ENCODE measurements at places on chromosomes 7 and 10.

DNA sequence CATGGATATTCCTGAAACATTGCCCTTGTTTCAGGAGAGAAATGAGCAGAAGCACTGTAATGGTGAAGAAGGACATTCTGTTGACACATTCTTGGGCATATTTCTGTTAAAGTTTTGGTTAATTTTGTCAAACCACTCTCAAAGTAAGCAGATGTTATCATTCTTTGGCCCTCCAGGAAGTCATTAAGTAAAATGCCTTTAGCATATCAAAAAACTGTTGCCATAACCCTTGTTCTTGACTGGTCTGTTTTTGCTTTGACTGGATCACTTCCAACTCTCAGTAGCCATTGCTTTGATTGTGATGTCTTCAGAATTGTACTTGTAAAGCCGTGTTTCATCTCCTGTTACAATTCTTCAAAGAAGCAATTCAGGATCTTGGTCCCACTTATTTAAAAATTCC is 404.3 kb upstream of the LRRTM3 start:
- no peak for DNase-seq

- DNase-seq: no peak
These were observed 80.7 kb downstream of the UBE2H start for GRCh38 chr7:129872054-129872453.

DNA sequence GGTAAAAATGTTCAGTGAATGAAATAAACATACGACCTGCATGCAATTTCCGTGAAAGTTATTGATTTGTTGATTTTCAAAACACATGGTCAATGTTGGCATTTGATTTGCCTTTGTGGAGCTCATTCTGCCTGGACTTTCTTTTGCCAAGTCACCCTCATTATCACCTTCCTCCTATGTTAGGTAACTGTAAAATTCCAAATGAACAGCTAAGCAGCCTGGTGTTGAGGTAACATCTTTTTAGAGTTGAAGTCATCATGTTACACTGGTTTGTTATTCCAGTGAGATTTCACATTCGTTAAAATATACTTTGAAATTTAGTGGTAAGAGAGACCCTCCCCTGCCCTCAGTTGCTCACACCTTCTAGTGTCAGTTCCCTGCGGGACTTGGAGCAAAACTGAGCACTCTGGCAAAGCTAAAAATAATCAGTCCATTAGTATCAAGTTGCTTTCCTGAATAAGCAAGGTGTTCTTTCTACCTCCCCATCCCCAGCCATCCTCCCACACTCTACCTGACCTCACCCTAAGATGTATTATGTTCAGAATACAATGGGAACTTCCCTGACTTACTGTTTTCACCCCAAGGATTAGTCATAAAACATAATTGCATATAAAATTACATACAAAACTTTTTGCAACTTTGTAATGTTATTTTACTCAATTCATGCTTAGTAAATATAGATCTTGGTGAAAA is 283.3 kb upstream of the SEMA3A start:
- DNase-seq: no peak

DNA sequence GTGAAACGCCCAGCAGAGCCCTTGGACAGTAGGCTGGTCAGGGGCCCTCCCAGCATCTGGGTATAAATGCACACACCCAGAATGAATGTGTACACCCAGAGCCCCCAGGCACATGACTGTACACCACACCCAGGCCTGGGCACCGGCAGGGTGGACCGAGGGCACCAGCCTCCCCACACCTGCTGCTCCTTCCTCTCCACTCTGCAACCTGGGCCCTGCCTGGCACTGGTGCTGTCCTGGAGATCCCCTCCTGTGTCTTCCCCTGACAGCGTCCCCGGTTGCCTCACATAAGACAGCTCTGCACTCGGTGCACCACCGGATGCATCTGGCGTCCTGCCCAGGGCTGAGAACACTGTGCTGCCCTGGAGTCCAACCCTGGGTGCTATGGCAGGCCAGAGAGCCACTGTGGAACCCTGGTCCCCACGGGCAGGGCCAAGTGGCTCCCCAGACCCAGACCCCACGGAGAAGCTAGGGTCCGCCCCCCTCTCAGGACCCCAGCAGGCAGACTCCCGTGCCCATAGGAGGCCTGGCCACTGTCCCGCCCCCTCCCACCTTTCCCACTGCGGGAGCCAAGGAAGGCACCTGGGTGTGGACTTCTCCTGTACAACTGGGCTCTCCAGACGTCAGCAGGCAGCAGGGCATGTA is 6.6 kb downstream of the RASGEF1A start:
- DNase-seq: no peak

- no peak for DNase-seq
These were observed 32.4 kb downstream of the GPRIN2 start for GRCh38 chr10:46523962-46524471.

DNA sequence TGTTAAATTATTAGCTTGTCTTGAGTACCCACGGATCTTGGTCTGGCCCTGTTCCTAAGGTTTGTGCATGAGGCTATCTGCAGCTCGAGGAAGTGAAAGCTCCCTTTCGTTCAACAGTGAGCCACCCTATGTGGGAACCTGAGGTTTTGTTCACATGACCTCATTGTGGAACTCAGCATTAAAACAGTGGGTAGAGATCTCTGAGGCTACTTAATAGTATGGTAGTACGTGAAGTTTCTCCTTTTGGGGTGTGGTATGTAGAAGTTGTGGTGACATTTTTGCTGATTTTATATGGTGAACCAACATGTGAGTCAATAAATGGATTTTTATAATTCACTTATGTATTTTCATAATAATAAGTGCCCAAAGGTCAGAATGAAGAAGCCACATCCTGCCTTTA is 252.7 kb upstream of the FERD3L start:
- no peak for DNase-seq

DNA sequence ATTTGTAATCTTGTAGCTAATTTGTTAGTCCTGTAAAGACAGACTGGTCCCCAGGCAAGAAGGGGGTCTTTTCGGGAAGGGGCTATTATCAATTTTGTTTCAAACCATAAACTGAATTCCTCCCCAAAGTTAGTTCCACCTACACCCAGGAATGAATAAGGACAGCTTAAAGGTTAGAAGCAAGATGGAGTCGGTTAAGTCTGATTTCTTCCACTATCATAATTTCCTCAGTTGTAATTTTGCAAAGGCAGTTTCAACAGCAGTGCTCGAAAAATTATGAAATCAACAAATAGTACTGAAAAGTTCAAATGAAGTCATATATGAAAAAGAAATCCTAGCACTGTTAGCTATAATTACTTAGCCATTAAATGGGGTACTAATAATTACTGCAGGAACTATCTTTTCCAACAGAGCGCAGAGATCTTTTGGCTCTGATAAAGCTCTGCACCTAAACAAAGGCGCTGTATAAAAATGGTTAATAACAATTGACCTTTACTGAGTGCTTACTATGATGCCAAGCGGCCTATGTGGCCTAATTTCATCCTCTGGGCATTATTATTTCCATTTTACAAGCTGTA is 756 bp upstream of the SEC24C start:
- DNase-seq: no peak

GRCh38 chr10:71269301-71270288 is 49.5 kb upstream of the SLC29A3 start:
- no peak for DNase-seq

DNA sequence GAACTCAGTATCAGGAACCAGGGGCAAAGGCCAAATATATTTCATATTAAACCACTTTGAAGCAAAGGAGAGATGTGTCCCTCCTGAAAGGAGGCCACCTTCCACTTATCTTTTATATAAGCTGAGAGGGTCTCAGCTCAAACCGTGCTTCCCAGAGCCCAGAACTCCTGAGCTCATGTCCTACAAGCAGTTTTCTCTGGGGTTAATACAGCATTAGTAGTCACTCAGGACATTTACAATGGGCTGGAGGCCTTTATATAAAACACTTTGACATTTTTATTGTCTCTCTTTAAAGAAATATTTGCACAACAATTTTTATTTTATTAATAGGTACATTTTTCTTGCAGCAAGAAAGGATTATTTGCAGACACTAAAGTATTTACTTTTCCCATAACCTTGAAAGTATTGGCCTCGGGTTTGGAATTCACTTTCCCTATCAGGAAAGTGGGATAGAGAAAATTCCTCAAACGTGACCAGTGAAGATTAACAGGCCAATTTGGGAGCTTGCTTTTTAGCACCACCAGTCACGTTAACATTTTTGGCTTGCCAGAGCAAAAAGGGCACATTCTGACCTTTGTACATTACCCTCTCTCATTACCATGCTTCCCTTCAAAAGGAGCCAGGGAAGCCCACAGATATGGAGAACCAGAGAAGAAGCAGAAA is 464.9 kb upstream of the NRP1 start:
- DNase-seq: no peak
